Activated CD4-positive, alpha-beta memory T cell treated with anti-CD3 and anti-CD28 coated beads for 36 hours (primary cell): ENCODE measurements at places on chromosomes 4 and X.

DNA sequence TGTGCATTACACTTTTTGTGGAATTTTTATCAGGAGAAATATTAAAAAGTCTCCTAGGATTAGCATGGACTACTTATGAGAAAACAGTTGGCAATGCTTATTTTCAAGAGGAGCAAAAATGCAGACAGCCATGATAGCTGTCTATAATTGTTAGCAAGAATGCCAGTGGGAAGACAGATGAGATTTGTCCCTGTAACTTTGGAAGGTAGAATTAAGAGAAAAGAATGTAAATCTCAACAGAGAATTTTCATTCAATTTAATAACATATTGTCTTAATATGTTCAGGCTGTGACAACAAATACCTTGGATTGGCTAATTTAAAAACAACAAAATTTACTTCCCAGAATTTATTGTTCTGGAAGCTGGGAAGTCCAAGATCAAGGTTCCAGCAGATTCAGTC is 349.2 kb downstream of the IQCM start:
- no peak for DNase-seq

- DNase-seq = peak; percentile 41
Observed at GRCh38 chr4:89316931-89317366, 9.3 kb upstream of the GPRIN3 start.

GRCh38 chr4:148522995-148523394 is 80.8 kb upstream of the NR3C2 start:
- no peak for DNase-seq

DNA sequence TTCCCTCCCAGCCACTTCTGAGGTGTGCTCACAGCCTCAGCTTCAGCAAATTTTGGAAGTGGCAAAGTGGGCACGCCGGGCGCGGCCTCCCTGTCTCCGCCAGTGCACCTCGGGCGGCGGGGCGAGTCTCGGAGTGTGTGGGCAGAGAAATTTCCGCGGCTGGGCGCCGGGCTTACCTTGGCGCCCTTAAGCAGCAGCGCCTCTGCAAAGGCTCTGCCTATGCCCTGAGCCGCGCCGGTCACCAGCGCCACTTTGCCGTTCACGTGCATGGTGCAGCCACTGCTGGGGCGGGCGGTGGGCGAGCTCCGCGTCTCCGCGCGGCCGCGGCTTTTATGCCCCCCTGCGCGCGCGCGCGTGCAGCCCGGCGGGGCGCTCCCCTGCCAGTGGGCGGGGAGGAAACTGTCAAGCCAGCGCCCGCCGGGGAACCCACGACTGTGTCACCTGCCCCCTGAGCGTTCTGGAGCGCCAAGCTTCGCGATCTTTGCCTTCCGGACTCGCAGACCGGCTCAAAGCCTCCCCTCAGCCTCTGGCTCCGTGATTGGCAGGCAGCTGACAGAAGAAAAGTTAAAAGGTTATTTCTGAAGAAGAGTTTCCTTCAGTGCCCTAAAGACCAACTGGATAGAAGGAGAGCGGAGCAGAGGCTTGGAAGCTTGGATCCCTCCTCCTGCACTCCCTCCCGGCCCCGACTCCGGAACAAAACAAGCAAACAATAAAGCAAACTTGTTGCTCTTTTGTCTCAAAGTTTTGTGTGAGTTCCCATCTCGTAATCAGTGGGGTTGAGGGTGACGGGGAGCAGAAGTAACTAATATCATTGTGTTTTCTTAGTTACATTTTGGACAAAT is at the start of gene HPGD:
Gene HPGD (minus strand): TSS at position 306 of the 842 bp plus-strand sequence. CDS start 37 bp downstream, at position 269.
- peak; percentile 61 for DNase-seq

- no peak for DNase-seq
Observed at GRCh38 chrX:119775517-119776238, 15.8 kb downstream of the RPL39 start.

- DNase-seq = no peak
Observed at GRCh38 chrX:106952988-106953387, 32.8 kb downstream of the CLDN2 start.

DNA sequence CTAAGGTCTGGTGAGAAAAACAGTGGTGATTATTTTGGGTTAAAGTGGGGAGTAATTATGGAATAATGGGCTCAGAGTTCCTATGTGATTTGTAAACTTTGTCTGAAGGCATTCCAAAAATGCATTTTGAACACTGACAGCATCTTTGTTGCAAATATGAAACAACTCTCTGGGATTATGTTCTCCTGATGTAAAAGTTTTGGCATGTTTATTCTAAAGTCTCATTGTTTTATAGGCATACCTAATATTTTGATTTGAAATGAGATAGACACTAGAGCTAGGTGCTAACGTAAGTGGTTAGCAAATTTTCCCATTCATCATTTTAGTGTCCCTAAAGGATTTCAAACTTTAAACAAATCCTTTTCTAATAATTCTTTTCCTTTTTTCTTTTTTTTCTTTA is 140.9 kb upstream of the ANXA3 start:
- DNase-seq = no peak

DNA sequence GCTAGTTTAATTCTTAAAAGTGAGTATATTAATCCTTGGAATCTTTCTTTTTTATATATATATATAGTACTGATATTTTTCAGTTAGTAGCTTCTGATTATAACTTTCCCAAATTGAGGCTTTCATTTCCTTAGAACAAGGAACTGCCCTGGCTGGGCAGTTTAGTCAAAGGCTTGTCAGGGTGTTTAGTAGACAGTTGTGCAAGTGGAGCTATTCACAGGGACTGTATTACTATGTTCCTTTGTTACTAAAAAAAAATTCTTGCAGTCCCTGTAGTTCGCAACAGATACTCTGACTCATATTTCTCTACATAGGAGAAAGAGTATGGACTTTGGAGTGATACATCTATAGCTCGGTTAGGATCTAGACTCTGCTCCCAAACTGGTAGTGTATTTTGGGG is 20.8 kb downstream of the USO1 start:
- no peak for DNase-seq

DNA sequence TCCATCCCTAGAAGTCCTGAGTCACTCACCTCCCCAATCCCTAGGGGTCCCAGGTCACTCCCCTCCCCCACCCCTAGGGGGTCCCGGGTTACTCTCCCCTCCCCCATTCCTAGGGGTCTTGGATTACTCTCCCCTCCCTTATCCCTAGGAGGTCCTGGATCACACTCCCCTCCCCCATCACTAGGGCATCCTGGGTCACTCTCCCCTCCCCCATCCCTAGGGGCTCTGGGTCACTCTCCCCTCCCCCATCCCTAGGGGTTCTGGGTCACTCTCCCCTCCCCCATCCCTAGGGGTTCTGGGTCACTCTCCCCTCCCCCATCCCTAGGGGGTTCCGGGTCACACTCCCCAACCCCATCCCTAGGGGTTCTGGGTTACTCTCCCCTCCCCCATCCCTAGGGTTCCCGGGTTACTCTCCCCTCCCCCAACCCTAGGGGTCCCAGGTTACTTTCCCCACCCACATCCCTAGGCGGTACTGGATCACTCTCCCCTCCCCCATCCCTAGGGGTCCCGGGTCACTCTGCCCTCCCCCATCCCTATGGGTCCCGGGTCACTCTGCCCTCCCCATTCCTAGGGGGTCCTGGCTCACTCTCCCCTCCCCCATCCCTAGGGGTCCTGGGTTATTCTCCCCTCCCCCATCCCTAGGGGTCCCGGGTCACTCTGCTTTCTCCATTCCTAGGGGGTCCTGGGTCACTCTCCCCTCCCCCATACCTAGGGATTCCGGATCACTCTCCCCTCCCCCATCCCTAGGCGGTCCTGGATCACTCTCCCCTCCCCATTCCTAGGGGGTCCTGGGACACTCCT is 2.1 kb downstream of the ASMTL start:
- peak; percentile 11 for DNase-seq

GRCh38 chrX:68934421-68934820 is 105.6 kb downstream of the EFNB1 start:
- DNase-seq = no peak

GRCh38 chrX:24305905-24306304 is 8.0 kb downstream of the SUPT20HL2 start:
- DNase-seq = no peak

- no peak for DNase-seq
Observed at GRCh38 chrX:68644861-68645260, 2.6 kb upstream of the STARD8 start.

DNA sequence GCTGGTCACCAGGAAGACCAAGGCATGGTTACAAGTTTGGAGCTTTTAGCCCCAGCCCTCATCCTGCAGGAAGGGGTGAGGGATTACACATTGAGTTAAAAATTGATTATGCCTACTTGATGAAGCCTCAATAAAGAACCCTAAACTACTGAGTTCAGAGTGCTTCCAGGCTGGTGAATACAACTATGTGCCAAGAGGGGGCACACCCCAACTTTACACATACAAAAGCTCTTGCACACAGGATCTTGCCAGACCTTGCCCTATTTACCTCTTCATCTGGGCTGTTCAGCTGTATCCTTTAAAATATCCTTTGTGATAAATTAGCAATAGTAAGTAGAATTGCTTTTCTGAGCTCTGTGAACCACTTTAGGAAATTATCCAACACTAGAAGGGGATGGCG is 489.3 kb downstream of the INPP4B start:
- peak; percentile 38 for DNase-seq

- DNase-seq = no peak
Observed at GRCh38 chr4:13766761-13767540, 139.4 kb upstream of the BOD1L1 start.

DNA sequence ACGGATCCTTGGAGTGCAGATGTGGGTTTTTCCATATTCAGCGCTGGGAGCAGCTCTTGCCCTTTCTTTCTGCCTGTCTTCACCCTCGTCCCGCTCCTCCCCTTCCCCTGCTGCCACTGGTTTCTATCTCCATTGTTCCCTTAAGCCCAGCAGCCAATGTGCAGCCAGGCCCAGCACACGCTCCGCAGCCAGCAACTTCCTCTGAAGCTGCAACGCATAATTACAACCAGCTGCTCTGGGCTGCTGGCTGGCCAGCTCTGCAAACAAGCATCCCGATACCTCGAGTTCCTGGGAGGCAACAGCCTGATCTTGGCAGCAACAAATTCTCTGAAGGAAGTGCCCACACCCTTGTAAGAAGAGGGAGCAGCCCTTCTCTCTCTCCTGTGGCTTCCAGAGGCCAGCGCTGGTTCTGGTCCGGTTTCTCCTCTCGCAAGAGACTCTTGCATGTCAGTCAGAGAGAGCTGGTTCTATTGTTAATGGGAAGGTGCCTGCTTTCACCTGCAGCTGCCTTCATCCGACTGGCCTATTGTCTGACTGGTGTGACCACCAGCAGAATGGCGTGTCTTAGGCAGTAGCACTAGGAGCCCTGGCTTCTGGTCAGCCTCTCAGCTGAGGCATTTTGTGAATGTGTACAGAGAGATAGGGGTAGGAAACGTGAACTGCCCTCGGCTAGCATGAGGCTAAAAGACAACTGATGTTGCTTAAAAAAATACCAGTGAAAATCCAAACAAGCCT is 83.8 kb upstream of the MAML3 start:
- no peak for DNase-seq

- DNase-seq = no peak
Observed at GRCh38 chr4:58636381-58636780, 1526.2 kb upstream of the IGFBP7 start.

GRCh38 chr4:8506373-8507195 is 66.0 kb downstream of the TRMT44 start:
- DNase-seq = no peak

DNA sequence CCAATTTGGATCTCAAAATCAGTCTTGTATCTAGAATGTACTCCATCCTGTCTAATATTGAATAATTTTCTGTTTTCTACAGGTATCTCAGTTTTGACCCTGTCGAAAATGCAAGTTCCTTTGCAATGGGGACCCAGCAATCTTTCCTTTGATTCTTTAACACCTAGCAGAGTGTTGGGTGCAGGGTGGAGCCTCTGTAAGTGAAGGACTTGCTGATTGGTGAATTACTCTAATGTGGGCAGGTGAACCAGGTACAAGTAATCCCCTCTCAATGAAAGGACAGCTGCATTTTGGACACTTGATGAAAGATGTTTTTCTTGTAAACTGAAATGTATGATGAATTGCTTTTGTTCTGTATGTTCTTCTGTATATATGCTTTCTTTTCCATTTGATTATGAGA is 54.9 kb downstream of the NWD2 start:
- no peak for DNase-seq

GRCh38 chr4:37383579-37384229 is 139.2 kb downstream of the NWD2 start:
- no peak for DNase-seq

DNA sequence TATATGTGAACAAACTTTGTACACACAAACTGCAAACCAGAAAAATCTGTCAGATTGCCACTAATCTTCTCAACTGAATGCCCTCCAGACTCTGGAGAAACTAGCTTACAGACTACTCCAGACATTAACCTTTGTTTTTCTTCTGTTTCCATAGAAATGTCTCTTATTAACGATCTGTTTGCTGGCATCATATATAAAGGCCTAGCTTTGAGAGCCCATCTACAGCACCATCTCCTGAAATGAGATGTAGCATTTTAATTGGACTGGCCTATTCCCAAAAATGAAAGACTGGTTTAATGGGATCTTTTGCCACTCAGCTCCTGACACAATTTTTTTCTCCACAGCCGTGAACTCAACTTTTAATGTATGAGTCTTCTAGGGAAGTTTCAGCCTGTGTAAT is 266.0 kb upstream of the IL1RAPL1 start:
- no peak for DNase-seq

- no peak for DNase-seq
Observed at GRCh38 chr4:39521253-39521919, 5.9 kb downstream of the UGDH start.

DNA sequence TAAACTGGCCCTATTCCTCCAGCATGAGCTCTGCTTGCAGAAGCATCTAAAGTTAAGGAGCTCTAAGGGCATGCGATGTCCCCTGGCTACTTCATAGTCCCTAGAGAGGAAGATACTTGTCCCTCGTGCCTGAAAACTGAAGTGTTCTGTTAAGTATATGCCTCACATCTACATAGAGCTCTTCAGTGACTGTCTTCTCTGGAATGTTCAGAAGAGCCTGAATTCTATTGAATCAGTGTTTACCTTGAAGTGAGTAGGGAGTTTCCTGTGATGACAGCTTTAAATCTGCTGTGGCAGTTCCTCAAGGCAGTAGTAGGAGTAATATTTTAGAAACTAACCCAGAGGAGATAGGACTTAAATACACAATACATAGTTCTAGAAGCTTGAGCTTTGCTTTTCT is 111.2 kb downstream of the ZNF518B start:
- DNase-seq = no peak

DNA sequence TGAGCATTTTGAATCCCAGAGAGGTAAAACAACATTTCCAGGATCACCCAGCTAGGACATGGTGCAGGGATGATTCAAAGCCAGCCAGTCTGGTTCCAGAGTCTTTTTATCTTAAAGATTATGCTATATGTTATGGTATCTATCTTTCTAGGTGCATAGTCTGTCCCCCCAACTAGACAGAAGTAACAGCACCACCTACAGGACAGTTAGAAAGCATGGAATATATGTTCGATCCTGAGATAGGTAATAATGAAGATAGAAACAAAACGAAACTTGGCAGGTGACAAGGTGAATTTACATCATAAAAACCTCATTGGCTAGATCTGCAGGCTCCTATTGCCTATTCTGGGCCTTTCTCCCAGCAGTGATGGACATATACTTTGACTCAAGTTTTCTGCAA is 723.2 kb downstream of the SMARCA1 start:
- no peak for DNase-seq
